Fibroblast of the conjunctiva (primary cell): ENCODE measurements at places on chromosomes 2 and 18.

DNA sequence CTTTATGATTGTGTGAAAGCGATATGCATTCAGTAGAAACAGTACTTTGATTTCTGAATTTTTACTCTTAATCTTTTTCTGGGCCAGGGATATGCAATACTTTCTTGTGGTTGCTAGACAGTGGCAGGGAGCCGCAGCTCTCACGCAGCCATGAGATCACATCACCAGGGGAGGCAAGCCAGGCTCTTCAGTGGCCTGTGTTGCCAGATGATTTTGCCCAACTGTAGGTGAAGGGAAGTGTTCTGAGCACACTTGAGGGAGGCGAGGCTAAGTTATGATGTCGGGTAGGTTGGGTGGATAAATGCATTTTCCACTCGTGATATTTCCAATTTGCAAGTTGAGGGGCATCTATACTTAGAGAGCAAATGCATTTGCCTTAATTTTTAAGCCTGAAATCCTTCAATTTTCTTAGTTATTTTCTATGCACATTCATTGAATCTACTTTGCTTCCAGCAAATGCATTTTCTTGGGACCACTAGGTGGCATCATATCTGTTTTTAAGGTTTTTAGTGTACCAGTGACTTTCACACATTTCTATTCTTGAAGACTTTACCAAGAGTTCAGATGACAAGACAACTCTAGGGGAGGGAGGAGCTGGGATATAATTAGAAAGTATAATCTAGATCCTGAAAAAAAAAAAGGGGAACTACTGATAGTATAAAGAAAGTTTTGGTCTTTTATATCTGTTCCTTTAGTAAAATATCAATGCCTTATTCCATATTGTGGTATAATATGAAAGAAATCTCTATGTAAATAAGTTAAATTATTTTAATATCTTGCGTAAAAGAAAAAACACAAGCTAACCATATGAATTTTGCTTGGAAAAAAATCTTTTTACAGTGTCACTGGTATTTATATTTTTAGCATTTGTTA lies 643.3 kb downstream of the SOCS6 start:
- peak; percentile 18 for DNase-seq

GRCh38 chr2:156719036-156719435 lies 282.9 kb downstream of the GPD2 start:
- no peak for DNase-seq

DNA sequence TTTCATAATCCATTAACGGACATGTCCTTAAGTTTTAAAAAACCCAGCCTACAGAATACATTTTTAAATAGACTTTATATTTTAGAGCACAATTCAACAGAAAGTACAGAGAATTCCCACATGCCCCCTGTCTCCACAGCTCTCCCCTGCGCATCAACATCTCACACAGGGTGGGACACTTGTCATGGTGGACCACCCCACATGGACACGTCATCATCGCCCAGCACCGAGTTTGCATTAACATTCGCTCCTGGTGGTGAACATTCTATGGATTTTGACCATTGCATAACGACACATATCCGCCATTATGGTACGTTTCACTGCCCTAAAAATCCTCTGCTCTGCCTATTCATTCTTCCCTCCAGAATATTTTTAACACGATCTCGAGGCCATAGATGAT lies 1.1 kb upstream of the KCNF1 start:
- no peak for DNase-seq

DNA sequence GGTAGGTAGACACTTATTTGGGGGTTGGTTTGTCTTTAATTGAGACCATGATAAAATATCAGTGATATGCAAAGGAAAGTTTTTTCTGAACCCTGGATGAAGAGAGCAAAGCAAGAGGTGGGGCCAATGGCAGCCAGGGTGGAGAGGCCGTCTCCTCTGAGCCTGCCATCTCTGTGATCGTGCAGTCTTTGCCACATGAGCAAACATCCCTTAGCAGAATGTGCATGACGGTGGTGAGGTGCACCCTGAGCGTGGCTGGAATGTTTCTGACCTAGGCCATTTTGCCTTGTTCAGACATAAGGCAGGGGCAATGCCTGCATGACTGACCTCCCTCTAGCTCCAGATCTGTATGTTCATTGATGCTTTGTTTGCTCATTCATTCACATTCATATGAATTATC lies 6.0 kb downstream of the NCK2 start:
- no peak for DNase-seq
